ENCODE measurements at places on chromosomes 13 and 19. TPM values are rescaled to one million over a fixed set of nuclear protein-coding genes. Genes with fewer than 3 reads are reported as not detected.

The MUC16 gene
- total RNA-seq, result not detected

- no peak for DNase-seq
Observed at GRCh38 chr19:8000298-8001038, 5.0 kb downstream of the ELAVL1 start.

- DNase-seq, result peak; percentile 72
Observed at GRCh38 chr19:2315818-2316353, 7.9 kb upstream of the LINGO3 start.

The SULT2B1 gene
- not detected for total RNA-seq

DNA sequence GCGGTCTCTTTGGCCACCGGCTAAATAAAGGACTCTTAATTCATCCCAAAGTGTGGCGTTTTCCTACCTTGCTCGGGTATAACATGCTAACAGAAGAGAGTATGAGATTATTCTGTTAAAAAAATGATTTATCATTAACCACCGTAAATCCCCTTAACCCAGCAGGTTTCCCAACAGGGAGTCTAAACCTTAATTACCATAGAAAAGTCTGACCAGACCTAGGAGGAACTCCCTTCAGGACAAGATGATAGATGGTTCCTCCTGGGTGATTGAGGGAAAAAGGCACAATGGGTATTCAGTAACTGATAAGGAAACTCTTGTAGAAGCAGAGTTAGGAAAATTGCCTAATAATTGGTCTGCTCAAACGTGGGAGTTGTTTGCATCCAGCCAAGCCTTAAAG is 193.7 kb downstream of the ZNF737 start:
- DNase-seq, result no peak

DNA sequence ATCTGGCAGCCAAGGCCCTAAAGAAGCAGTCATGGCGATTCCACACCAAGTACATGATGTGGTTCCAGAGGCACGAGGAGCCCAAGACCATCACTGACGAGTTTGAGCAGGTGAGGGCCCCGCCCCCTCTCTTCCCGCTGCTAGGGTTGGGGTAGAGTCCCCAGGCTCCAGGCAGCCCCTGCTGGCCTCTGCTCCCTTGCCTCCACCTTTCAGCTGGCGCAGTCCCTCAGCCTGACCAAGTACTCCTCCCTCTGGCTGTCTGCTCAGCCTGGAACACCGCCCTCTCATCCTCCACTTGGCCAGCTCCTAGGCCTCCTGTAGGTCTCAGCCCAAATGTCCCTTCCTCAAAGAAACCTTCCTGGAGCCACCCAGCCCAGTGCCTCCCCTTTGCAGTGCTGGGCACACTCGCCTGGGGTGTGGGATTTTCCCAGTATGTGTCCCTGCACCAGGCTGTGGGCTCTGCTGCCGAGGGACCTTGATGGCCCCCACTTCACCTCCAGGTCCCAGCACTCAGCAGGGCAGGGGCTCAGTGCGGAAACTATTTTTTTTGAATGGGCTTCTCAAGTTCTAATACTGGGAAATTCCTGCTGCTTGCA is 5.7 kb downstream of the LENG1 start:
- no peak for DNase-seq

The NOVA2 gene
- total RNA-seq, result not detected

- no peak for DNase-seq
Observed at GRCh38 chr13:25062479-25062878, 33.5 kb upstream of the PABPC3 start.

GRCh38 chr13:110261166-110262081 is 45.5 kb downstream of the COL4A1 start:
- peak; percentile 33 for DNase-seq

GRCh38 chr13:83281654-83282053 is 600.6 kb downstream of the SLITRK1 start:
- no peak for DNase-seq

The HSD17B14 gene
- total RNA-seq, result not detected

GRCh38 chr13:29499506-29500165 is 95.9 kb downstream of the SLC7A1 start:
- no peak for DNase-seq

DNA sequence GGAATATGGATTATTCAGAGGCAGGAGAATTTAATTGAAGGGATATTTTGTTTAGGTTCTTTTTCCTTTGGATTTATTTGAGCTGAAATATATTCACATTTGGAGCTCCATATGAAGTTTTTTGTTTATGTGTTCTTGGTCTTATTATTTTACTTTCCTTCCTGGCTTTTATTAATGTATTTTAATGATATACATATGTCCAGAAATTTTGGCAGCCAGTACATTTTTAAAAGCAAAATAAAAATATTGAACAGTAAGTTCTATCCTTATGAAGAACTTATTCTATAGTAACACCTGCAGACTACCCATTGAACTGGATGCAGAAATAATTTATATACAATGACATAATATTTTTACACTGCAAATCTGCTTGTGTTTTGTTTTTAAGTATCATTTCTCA is 323.6 kb downstream of the GPC6 start:
- DNase-seq, result no peak

DNA sequence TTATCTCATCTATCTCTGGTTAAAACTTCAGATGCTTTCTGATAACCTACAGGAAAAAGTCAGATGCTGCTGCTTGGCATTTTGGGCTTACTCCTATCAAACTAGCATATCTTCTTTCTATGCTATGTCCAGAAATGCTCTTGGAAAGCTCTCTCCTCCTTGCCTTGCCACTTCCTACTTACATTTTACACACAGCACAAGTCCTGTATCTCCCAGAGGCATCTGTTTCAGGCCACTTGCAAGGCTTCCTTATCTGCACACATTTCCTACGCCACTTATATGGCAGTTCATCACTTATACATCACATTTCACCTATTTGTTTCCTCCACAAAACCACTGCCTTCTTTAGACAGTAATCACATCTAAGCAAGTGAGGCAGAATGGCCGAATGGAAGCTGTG is 220.3 kb downstream of the DNAJC15 start:
- no peak for DNase-seq

DNA sequence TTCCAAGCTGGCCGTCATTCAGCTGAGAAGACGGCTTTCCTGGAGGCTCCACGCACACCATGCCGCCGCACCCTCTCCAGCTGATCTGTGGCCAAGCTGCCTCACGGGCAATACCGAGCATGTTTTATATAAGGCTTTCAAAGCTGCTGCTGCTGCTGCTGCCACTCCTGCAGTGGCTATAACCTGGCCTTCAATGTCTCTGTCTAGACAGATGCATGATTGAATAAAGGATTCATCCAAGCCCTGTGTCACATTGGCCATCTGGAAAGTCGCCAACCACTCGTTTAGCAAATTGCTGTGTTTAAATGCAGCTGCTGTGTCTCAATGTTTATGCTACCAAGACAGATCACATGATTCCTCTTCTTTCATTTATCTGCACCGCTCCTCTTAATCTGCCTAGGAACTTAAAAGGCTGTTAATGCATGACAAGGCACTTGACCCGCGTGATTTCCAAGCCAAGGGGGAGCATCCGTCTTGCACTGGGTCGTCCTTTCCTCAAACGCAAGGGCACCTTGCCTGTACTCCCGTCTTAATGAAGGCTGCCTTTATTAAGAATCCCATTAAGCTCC is 114.3 kb downstream of the TEX26 start:
- DNase-seq, result no peak

The ZNF724 gene
- total RNA-seq, result 22.1 TPM

The ZSCAN4 gene
- total RNA-seq, result not detected

The ZNF709 gene
- 0.80 TPM for total RNA-seq

- no peak for DNase-seq
Observed at GRCh38 chr13:40370661-40371060, 295.8 kb downstream of the FOXO1 start.

DNA sequence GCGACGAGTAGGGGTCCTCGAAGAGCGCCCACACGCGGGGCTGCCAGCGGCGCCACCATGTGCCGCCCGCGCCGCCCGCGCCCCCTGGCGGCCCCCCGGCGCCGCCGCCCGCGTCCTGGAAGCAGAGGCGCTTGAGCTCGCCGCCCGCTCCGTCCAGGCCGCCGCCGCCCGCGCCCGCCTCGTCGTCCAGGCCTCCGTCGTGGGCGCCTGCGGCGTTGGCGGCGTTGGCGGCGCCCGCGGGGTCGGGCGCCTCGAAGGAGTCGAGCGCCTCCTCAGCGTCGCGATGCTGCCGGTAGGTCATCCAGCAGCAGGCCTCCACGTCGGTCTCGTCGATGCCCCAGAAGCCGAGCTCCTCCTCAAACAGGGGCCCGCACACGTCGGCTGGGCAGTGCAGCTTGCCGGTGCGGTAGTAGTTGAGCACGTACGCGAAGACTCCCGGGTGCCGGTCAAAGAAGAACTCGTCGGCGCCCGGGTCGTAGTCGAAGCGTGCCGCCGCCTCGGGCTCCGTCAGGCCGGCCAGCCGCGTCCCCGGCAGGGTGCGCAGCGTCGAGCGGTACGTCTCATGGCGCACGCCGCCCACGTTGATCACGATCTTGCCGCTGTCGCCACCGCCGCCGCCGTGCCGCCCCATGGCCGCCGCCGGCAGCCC is 829 bp downstream of the KCNC3 start:
- peak; percentile 57 for DNase-seq

DNA sequence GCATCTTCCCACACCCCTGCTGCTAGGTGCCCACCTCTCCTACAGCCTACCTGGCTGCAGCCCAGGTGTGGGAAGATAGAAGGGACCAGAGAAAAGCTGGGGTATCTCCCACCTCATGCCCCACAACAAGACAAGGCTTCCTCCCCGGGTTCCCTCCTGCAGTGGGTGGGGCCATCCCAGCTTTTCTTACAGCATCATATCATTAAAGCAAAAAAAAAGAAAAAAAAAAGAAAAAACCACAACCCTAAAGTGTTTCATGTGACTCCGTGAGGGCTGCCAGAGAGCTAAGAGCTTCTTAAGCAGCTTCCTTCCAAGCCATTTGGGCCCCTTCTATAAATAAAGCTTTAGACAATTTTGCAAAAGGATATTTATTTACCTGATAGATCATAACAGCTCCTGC is 455.4 kb upstream of the TSHZ3 start:
- DNase-seq, result no peak

- no peak for DNase-seq
Observed at GRCh38 chr13:92802776-92803175, 423.8 kb upstream of the GPC6 start.
